ENCODE measurements at places on chromosomes 6 and 20.

DNA sequence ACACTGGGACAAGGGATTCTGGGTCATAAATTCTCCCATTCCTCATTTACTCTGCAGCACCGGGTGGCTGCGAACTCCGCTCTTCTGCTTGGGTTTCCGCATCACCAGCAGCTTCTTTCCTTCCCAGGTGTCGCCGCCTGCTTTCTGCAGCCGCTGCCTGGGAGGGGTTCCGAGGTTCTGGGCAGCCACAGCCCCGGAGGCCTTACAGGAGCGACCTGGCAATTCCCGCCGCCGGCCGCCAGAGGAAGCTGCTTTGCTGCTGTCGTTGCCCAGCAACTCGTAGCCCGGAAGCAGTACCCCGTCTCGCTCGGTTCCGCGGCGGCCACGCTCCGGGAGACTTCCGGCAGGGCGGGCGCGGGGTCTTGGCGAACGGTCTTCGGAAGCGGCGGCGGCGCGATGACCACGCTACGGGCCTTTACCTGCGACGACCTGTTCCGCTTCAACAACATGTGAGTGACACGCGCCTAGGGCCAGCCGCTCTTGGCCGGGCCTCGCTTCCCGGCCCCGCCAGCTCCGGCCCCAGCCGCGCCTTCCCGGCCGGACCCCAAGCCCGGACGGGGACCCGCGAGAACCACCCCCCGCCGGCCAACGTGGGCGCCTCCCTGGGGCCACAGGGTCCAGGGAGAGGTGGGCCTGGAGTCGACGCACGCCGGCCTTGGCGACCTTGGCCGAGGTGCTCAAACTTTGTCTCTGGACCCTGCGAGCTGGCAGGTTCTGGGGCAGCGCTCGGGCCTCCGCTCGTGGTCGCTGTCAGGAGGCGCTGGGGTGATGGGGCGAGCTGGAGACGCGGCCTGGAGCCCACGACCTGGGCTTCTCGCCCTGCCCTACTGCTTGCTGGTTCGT is at the start of gene NAA20:
NAA20 (plus strand) TSS at position 362 of the 843 bp plus-strand sequence; CDS start at position 397, 35 bp downstream.
- DNase-seq = peak; percentile 81

GRCh38 chr6:110741517-110741916 is 73.8 kb downstream of the CDK19 start:
- no peak for DNase-seq

DNA sequence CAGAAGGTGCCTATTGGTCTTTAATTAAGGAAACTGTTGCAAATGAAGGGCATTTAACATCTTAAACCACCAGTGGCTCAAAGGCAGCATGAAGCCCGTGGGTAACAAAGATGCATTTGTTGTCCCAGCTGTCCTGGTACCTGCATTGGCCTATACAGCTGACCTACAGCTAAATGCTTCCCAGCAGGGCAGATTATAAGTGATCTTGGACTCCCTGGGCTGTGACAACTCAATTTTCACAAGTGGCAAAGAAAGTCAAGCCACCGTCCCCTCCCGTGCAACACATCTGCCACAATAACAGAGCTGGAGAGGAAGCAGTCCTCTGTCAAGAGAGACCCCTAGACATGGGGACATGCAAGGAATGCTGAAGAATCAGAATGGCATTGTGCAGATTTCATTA is 31.5 kb upstream of the EDN3 start:
- DNase-seq = no peak

DNA sequence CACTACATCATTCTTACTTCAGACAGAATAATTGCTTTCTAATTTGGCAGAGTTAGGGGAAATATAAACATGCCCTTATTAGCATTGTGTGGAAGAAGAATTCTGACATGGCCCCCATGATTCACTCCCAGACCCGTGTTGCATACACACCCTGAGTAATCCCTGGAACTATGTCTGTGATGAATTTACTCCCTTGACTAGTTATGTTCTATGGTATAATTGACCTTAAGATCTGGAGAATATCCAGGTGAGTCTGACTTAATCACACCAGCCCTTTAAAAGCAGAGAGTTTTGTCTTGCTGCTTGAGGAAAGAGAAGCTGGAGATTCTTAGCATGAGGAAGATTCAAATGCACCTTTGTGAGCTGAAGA is 262.9 kb downstream of the SOX4 start:
- DNase-seq = no peak

GRCh38 chr20:32829311-32830005 is 9.7 kb downstream of the MAPRE1 start:
- DNase-seq = no peak

DNA sequence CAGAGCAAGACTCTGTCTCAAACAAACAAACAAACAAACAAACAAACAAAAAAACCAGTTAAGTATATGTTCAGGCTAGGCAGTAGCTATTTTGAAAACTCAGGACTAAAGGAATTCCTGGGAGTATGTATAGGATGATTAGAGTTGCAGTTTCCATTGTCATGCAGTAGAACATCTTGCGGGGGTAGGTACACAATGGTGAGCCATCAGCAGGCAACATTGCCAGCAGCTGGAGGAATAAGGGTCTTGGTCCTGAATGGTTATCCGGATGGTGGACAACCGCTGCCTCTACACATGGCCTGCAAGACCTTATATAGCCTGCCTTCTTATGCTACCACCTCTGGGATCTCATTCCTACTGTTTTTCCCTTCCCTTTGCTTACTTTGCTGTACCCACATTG is 297.5 kb downstream of the SOX4 start:
- DNase-seq = no peak

GRCh38 chr6:43971776-43972126 is 155.5 kb downstream of the MRPL14 start:
- no peak for DNase-seq

DNA sequence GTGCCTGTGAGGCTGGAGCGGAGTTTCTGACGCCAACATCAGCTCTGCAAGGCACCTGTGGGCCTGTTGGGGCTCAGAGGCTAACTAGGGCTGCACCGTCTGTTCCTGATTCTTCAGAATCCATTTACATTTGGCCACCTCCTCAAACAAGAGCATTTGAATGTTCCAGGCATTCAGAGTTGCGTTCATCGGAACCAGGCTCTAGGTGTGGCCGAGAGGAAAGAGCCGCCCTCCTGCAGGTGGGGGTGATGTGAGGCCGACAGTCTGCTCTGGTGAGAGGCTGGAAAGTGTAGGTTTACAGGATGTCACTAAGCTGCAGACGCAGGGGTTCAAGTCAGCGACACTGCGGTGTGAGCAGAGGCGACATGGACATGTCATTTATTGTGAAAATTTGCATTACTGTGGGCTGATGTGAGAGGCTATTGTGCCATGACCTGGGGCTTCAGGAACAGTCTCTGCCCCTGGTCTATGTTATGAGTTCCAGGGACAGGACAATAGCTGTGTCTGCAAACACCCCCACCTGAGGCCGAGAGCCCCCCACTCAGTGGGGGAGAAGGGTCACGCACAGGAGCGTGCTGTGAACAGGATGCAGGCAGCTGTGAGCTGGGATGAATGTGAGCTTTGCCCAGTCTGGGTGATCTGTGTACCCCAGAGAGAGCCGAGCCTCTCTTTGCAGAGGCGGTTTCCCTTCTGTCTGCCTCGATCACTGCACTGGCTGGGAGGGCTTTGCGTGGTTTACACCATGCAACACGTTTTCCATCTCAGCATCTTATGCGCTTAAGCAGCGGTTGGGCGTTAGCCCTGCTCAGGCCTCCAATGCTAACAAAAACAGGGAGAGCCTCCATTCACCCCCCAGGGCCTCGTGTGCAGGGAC is 21.1 kb downstream of the SLCO4A1 start:
- DNase-seq = no peak

- no peak for DNase-seq
Observed at GRCh38 chr6:154473324-154473723, 37.2 kb downstream of the CNKSR3 start.

DNA sequence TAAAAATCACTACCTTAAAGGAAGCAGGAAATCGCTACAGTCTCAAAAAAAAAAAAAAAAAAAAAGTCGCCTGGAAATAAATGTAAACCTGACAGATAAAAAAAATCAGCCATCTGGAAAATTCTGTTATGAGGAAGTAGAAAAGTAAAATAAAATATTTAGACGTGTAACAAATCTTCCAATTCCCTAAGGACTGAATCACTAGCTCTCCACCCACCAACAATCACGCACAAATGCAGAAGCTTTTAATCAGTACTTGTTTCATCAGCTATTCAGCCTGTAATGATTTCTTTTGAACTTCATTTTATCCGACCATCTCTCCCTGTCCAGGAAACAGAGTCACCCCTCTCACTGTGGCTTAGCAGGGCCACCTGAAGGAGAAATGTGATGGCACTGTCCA is 59.0 kb downstream of the SLC23A2 start:
- DNase-seq = no peak

GRCh38 chr6:139881236-139881635 is 506.8 kb upstream of the CITED2 start:
- no peak for DNase-seq

DNA sequence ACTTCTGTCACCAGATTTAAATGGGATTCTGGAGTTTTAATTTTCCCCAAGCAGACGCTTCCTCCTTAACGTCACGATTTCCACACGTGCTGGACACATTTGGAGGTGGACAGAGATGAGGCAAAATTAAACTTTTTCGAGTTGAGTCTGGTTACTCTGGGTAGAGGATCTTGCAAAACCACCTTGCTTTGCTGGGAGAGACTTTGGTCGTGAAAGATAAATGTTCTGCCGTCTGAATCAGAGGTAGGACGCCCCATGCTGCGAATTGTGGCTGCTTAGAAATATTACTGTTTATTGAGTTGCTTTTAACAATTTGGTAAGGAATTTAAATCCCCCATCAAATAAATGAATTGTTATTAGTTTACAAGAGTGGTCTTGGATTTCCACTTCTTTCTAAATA is 46.8 kb downstream of the CTCFL start:
- no peak for DNase-seq

DNA sequence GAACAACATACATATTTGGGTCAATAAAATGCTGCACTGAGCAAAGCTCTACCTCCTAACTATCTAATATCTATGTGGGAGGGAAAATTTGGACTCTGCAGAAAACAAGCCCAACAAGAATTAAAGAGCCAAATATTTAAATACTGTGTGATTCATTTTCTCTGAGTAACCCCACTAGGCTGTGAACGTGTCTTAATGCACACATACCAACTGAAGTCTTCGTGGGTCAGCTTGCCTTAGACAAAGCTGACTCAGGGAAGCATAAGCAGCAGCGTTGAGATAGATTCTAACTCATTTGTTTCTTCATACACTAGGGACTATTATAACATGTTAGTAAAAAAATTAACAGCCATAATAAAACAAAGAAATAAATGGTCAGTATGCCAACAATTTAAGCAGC is 114.3 kb downstream of the GJA1 start:
- no peak for DNase-seq

GRCh38 chr20:35000311-35000921 is 44.7 kb downstream of the MYH7B start:
- no peak for DNase-seq

- no peak for DNase-seq
Observed at GRCh38 chr20:3678856-3679720, 2.7 kb downstream of the ADAM33 start.

GRCh38 chr6:3489027-3489757 is 32.3 kb upstream of the SLC22A23 start:
- DNase-seq = no peak

GRCh38 chr6:53020005-53020744 is 25.1 kb upstream of the GSTA4 start:
- no peak for DNase-seq

- DNase-seq = peak; percentile 30
Observed at GRCh38 chr20:48823960-48824498, 3.8 kb downstream of the PREX1 start.

DNA sequence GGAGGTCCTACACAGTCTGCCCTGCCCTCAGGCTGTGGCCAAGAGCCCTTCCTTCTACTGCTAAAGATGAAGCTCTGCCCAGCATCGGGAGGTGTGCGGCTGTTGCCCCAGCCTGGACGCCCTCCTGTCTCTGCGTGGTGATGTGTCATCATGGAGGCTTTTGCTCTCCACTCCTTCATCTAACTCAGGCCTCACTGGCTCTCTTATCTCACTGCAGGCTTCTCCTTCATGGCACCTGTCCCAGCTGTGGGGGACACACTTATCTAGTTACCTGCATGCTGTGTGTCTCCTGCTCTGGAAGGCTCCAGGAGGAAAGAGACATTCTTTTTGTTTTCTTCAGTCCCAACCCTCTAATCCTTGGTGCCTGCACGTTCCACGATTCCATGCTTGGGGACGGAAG is 89.1 kb downstream of the PSMG4 start:
- no peak for DNase-seq

- no peak for DNase-seq
Observed at GRCh38 chr20:63258781-63259180, 4.5 kb upstream of the NKAIN4 start.

- no peak for DNase-seq
Observed at GRCh38 chr6:18763086-18763485, 375.9 kb downstream of the RNF144B start.

- no peak for DNase-seq
Observed at GRCh38 chr6:144113366-144113765, 18.0 kb upstream of the SF3B5 start.

GRCh38 chr6:29965873-29966601 is 23.7 kb downstream of the HLA-A start:
- DNase-seq = no peak

DNA sequence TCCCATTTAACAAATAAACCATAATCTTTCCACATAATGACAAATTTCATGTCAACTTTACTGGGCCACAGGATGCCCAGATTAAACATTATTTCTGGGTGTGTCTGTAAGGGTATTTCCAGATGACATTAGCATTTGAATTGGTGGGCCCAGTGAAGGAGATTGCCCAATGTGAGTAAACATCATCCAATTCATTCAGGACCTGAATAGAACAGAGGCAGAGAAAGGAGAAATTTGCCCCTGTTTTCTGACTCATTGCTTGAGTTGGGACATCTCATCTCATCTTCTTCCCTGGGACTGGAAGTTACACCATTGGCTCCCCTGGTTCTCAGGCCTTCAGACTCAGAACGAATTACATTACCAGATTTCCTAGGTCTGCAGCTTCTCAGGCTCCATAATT is 142.9 kb downstream of the TPBG start:
- DNase-seq = no peak

GRCh38 chr20:13008761-13009681 is at the start of gene SPTLC3:
TSS of gene SPTLC3 (plus strand) at chr20:13008972. CDS start at chr20:13009268, 296 bp downstream.
- DNase-seq = no peak

DNA sequence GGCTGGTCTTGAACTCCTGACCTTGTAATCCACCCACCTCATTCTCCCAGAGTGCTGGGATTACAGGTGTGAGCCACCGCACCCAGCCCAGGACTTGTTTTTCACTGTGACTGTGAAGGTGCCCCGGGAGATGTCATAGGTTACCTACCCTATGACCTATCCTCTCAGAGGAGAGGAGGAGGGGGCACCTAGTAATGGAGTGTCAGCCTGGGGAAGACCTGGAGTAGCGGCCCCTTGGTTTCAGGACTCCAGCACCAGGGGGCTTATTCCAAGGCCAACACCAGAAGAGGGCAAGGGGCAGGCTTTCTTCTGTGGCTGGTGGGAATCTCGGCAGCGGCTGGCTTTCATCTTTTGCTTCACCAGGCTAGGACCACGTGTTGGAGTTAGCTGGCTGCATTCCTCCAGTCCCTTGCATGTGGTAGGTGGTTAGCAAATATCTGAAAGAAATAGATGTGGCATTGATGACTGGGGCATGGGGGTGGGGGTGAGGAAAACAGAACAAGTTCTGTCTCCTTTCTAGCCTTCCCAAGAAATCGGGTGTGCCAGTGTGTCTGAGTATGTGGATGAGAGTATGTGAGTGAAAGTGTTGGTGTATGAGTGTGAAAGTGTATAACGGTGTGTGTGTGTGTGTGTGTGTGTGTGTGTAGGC is 7.9 kb upstream of the ITPR3 start:
- no peak for DNase-seq

- no peak for DNase-seq
Observed at GRCh38 chr6:56435326-56435725, 187.9 kb upstream of the COL21A1 start.

Data from stimulated activated CD8-positive, alpha-beta memory T cell treated with anti-CD3 and anti-CD28 coated beads, Interleukin-15, amount 100 ng/mL, for 1 hour (primary cell).